ENCODE measurements at places on chromosomes 2 and 18.

- DNase-seq = no peak
These were observed 105.5 kb downstream of the ARL6IP6 start for GRCh38 chr2:152823905-152824304.

GRCh38 chr18:42574871-42575270 lies 540.6 kb downstream of the RIT2 start:
- no peak for DNase-seq

- no peak for DNase-seq
These were observed 190.7 kb downstream of the NCKAP5 start for GRCh38 chr2:133377599-133377998.

DNA sequence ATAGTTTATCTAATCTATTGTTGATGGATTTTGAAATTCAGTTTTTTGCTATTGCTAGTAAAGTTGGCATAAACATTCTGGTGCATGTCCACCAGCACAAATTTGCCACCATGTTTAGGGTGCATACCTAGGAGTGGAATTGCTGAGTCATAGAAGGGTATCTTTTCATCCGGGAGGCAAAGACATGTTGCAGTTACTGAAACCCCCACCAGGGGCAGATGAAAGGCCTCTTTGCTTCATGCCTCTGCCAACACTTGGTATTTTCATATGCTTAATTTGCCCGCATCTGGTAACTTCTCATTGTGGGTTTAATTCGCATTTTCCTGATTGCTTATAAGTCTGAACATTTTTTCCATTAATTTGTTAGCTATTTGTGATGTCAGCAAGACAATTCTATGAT lies 8.2 kb downstream of the DCC start:
- no peak for DNase-seq

DNA sequence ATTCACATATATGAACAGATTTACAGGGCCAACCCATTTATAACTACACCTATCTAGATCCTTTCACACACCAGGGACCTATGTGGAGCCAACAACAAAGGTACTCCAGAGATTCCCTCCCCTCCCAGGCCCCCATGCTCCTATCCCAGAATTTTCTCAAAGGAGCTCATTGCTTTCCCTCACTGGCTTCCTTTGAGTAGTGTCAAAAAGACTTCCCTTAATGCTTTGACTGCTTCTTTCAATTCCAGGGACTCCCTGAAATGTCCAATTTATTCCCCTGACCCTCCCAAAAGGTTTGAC lies 46.6 kb downstream of the IKZF2 start:
- DNase-seq = no peak

Data from T-helper 22 cell (primary cell).